ENCODE measurements at places on chromosomes 6 and 20.

- no peak for DNase-seq
Observed at GRCh38 chr6:124974771-124975377, 12.6 kb downstream of the RNF217 start.

- DNase-seq: no peak
Observed at GRCh38 chr6:113281431-113281830, 575.7 kb upstream of the MARCKS start.

- DNase-seq: no peak
Observed at GRCh38 chr6:135108692-135109091, 54.1 kb upstream of the HBS1L start.

DNA sequence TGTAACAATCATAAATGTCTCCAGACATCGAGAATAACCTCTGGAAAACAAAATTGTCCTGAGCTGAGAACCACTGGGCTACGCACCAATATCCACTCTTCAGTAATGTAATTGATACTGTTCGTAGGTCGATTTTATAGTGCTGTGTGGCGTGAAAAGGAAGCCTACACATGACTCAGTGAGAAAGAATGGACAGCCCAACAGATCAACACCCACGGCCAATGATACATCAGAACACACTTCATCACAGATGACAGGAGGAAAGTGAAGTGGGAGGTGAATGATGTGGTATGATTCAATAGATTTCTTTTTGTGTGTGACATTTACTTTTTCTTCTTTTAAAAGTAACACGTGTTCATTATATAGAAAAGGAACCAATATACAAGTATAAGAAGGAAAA lies 93.5 kb downstream of the RPS12 start:
- DNase-seq: no peak

DNA sequence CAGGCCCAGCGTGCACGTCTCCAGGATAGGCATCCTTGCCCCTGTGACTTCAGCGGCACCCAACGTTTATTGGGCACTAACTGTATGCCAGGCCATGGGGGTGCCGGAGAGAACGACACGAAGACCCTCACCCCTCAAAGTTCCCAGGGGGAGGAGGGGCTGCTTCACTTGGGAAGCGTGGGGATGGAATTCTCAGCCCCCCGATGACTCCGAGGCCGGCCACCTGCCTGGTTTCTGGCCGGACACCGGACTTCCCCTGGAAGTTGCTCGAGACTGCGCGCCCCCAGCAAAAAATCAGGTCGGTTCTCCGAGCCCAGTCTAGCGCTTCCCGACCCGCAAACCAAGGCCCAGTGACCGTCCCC lies 275 bp upstream of the MAVS start:
- no peak for DNase-seq

DNA sequence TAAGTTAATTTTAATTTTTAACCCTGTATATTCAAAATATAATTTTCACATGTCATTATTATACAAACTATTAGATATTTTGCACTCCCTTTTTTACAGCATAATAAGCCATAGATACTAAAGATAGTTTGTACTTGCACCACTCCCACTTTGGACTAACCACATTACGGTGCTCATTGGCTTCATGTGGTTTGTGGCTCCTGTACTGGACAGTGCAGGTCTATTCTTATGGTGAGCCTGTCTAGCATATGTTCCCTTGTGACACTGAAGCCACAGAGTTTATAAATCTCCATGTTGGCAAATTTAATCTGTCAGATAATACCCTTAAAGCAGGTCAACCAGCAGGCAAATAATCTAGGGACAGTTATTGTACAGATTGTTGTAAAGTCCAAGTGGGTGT lies 354.4 kb upstream of the KCNQ5 start:
- DNase-seq: no peak

- no peak for DNase-seq
Observed at GRCh38 chr6:163947276-163947675, 532.8 kb downstream of the QKI start.

DNA sequence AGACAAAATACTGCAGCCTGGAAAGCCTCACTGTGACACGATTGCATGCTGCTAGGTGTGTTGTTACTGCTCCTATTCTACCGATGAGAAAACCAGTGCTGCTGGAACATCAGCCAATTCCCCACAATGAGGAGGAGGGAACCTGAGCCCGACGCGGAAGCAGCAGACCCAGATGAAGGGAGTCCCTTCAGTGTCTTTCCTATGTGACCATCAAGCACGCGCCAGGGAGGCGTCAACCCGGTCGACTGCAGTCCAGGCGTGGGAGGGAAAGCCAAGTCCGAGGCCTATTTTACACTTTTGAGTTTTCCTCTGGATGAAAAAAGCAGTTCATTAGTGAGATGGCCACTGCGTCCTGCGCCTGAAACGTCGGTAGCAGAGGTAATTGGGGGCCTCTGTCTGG lies 63.3 kb downstream of the STK35 start:
- no peak for DNase-seq

- DNase-seq: no peak
Observed at GRCh38 chr6:130098317-130098716, 79.9 kb downstream of the L3MBTL3 start.

- no peak for DNase-seq
Observed at GRCh38 chr6:63803371-63803770, 167.8 kb downstream of the PHF3 start.

GRCh38 chr6:6645261-6645917 lies 56.9 kb downstream of the LY86 start:
- no peak for DNase-seq

DNA sequence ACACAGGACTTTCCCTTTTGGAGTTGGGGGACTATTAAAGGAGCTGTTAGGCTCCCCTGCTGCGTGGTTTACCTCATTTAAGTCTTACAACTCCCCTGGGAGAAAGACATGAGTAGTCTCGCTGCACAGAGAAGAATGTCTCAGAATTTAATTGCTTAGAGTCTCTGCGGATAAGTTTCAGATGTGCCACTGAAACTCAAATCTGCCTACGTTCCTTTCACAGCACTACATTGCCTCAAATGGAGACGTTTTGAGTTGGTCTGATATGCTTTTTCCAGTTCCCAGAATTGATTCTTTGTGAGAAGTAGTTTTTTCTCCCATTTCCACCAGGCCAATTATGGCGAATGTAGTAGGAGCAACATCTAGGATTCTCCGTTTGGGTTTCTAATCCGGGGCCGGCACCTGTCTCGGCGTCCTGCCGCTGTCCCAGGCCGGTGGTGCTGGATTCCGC lies 532 bp upstream of the SLC35F1 start:
- DNase-seq: no peak

DNA sequence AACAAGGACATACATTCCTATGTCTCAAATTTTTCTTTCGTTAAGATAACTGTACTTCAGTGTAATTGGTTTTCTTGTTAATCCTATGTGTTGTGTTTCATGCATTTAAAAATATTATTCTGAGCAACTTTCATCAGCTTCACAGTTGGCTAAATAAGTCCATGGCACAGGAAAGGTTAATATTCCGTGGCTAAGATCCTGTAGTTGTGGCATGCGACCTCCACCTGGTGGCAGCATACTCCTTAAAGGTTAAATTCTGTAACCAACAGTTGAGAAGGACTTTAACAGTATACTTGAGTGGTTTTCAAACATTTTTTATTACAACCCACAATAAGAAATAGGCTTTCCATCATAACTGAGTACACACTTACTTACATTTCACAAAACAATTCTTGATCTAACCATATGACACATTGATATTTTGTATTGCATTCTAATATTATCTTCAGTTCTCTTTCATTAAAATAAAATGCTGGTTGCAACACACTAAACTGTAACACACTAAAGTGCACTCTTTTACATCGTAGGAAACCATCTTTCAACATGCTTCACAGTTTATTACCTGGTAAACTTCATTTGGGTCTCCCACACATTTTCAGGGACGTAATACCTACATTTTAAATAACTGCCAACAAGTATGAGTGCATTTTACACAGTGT lies 118.3 kb downstream of the SLX4IP start:
- peak; percentile 8 for DNase-seq

- DNase-seq: no peak
Observed at GRCh38 chr20:25282796-25283195, 34.9 kb downstream of the PYGB start.

GRCh38 chr6:54846243-54846856 lies at the start of gene FAM83B:
Gene FAM83B (plus strand): TSS chr6:54846771. CDS start chr6:54870247, 23,476 bp downstream.
- no peak for DNase-seq

GRCh38 chr6:51844336-51844735 lies 243.1 kb downstream of the PKHD1 start:
- DNase-seq: no peak

DNA sequence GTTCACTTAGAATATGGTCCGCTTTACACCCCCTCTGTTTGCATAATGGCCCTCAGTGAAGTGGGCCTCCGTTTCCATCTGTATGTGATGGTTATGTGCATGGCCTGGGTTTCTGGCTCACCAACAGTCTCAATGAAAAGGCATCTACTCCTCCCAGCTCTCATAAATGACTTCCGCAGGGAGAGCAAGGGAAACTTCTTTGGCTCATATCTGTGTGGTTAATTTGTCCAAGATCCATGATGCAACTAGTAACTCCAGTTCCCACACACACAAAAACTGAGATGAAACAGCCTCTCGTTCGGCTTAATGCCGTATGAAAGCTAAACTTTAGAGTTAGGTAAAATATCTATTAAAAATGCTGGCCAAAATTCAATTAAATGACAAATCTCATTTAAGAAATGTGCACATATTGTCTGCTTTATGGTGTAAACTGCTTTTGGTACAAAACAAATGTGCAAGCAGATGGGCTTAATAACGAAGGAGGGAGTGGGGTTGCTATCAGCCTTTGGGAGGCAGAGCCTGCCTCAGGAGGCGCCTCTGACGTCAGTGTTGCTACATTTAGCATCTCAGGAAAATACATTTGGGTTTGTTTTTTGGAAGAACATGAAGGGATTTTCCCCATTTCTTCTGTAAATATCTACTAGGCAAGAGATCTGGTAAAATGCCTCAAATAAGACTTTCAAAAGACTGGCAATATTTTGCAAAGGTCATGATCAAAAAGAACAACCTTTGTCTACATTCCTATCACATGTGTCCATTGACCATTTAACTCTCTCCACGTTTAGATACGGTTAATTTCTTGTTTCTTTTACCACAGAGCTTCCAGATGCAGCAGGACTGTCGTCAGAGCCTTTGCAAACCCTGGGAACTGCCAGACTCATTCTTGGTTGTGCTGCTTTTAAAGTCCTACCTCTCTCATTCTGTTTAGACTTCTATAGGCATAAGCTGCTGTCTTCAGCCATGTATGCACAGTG lies 96.8 kb downstream of the ARMC2 start:
- DNase-seq: no peak

- DNase-seq: peak; percentile 49
Observed at GRCh38 chr6:2940010-2940850, 31.1 kb downstream of the SERPINB6 start.

GRCh38 chr6:156110249-156110648 lies 654.6 kb upstream of the NOX3 start:
- no peak for DNase-seq

DNA sequence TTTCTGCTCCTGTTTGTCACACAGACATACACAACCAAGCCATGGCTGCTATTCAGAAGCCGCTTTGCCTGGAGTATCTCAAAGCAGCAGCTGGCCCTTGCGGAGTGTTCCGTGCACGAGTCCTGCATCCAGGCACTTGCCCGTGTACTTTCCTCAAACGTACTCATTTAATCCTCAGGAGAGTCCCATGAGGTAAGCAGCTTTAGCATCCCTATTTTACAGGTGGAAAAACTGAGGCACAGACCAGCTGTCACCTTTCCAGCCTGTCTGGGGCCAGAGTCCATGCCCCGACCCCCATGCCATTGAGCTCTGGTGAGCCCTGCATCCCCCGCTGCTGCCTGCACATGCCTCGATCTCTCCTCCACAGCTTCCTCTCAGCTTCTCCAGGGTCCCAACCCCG lies 130.0 kb downstream of the ERMARD start:
- DNase-seq: no peak

- DNase-seq: no peak
Observed at GRCh38 chr6:37074053-37074827, 68.8 kb downstream of the FGD2 start.

- DNase-seq: no peak
Observed at GRCh38 chr6:3843379-3844096, 5.6 kb upstream of the FAM50B start.

GRCh38 chr6:161195386-161195785 lies 78.5 kb downstream of the AGPAT4 start:
- DNase-seq: no peak

- no peak for DNase-seq
Observed at GRCh38 chr20:57157106-57157691, 109.2 kb downstream of the BMP7 start.

DNA sequence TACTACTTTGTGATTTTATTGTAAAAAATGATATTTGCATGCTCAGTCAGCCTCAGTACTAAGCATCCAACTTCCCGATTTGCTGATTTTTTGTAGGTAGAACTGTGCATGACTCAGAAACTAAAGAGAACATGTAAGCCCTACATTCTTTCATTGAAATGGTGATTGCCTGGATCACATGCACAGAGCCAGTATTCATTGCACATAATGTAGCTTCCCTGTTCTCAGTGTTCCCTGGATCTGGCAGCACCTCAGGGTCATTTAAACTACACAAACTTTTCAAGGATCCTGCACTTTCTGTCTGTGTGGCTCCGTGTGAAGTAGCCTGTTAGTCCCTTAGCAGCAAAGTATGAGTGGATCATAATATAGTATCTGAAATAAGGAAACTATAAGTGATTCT lies 422.9 kb upstream of the AGPAT4 start:
- DNase-seq: no peak

DNA sequence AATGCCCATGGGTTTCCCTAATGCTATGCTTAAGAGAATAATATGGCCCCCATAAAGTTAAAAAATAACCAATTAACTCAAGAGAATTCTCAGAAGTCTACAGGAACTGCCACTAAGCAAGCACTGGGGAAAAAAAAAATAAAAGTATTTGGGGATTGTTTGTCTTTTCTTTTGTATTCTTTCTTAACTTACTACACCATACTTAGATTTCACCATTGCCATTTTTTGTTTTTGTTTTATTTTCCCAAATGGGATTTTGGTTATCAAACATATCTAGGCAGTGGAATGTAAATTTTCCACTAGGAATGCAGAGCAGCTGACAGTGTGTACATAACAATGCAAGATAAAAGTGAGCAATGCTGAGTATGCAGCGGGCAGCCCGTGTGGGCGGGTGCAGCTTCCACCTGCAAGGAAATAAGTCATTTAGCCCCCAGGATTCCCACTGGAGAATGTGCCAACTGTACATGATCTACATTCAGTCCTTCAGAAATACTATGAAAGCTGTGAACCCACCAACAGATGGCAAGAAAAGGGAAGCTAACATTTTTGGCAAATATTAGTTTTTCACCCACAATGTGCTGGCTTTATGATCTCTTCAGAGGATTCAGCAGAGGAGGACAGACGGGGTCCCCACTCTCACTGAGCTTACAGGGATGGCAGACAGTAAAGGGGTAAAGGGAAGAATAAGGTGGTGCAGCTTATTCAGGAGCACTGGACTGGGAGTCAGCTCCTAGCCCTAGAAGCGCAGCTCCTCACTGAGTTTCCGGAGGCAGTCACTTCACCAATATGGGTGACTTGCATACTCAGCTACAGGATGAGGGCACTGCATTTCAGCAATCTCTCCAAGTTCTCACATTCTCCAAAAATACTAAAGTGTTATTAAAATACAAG lies 44.4 kb downstream of the DCDC2 start:
- DNase-seq: no peak

All from stimulated activated CD4-positive, alpha-beta T cell treated with anti-CD3 and anti-CD28 coated beads, Interleukin-15, amount 100 ng/mL, for 1 hour (primary cell).